GM19239 (cell line): ENCODE measurements at places on chromosomes 2 and 18.

GRCh38 chr2:71605173-71605641 lies 151.8 kb downstream of the DYSF start:
- no peak for DNase-seq

DNA sequence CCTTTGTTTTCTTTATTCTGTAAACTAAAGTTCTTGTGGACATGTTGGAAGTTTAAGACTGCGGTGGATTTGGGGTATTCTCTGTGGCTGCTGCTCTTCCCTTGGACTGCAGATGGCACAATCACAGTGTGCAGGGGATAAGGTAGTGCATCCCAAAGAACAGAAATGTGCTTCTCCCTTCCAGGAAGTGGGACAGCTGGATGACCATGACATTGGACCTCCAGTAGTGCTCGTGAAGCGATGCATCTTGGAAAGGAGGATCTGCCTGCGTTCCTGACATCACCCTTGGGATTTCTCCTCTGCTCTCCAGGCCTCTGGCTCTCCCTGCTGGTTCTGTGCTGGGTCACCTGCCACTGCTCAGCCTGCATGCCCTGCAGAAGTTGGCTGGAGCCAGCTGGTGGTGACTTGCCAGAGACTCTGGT lies 109.9 kb downstream of the SLC4A3 start:
- DNase-seq, result no peak

GRCh38 chr2:128485761-128486639 lies 167.3 kb upstream of the HS6ST1 start:
- DNase-seq, result no peak

GRCh38 chr2:100571668-100572067 lies 8.9 kb downstream of the PDCL3 start:
- no peak for DNase-seq

DNA sequence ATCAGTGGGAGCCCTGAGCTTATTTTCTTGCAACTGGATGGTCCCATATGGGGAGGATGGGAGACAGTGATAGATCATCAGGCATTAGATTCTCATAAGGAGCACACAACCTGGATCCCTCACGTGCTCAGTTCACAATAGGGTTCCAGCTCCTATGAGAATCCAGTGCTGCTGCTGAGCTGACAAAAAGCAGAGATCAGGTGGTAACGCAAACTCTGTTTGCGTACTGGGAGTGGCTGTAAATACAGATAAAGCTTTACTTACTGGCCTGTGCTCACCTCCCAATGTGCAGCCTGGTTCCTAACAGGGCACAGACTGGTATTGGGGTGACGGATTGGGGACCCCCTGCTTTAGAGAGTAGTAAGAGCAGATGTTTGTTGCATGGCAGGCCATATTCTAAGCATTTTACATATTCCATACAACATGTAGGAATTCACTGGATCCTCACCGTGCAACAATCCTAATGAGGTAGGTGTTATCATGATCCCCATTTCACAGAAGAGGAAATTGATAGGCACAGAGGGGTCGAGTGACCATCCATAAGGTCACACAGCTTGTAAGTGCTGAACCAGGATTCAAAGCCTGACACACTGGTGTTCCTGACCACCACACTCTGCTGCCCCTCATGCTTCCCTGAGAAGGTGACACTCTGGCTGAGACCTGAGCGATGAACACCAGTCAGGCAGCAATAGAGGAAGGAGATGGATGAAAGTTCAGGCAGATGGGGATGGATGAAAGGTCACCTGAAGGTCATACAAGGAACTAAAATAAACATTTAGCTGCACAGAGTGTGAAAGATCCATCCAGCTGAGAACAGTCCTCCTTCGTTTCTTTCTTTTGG lies 15.7 kb upstream of the MAT2A start:
- no peak for DNase-seq

DNA sequence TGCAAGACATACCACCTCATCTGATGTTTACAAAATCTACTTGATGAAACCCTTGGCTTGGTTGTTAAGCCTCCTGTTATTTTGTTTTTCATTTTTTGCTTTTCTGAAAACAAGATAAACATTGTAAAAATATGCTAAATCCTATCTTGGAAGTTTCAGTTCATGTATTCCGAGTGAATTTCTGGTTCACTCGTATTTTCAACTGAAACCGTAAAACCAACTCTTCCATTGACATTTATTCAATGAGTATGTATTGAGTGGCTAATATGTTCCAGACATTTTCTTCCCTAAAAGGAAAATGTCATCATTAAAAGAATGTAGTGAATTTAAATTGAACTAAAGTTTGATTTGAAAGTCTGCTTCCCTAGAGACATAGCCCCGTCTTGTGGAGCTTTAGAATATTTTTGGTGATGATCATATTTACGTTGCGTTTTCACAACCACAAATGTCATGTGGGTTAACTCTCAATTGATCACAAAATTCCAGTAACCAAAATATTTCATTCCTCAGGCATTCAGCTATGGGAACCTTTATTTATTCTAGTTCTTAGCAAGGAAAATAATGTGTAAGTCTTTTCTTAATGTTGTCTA lies 204.2 kb downstream of the MBD2 start:
- no peak for DNase-seq

DNA sequence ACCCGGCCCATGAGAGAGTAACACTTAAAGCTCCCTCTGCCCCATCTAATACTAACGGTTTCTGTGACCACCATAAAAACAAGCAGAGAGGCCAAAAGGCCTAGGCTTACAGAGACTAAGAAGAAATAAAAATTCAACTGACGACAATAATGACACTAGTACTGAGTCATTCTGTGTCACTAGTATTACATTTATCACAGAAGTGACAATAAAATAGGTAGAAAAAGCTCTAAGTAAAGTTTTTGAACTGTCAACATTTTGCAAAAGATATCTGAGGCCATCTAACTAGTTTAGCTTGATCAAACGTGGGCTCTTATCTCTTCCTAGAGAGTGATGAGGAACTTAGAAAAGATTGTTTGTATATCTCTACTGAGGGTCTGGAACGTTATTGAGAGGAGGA lies 35.6 kb downstream of the AP1S3 start:
- no peak for DNase-seq

GRCh38 chr2:74146929-74147726 lies 584 bp downstream of the BOLA3 start:
- no peak for DNase-seq

- DNase-seq, result no peak
These were observed 20.6 kb downstream of the LRRFIP1 start for GRCh38 chr2:237648016-237648381.

DNA sequence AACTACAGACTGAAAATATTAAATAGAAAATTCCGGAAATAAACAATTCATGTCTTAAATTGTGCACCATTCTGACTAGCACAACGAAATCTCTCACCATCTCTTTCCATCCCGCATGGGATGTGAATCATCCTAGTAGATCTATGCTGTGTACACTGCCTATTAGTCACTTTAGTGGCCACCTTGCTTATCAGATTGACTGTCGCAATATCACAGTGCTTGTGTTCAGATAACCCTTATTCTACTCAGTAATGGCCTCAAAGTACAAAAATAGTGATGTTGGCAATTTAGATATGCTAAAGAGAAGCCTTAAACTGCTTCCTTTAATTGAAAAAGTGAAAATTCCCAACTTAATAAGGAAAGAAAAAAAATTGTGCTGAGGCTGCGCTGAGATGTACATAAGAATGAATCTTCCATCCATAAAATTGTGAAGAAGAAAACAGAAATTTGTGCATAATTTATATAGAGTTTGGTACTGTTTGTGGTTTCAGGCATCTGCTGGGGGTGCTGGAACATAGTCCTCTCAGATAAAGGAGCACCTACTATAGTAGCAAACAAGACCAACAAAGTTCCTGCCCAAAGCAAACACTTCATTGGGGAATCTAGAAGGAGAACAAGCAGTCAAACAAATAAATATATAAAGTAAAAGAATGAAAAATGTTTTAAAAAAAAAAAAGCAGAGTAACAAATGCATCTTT lies 12.0 kb downstream of the PSMD1 start:
- no peak for DNase-seq

GRCh38 chr2:31168291-31168690 lies 30.1 kb upstream of the GALNT14 start:
- no peak for DNase-seq

DNA sequence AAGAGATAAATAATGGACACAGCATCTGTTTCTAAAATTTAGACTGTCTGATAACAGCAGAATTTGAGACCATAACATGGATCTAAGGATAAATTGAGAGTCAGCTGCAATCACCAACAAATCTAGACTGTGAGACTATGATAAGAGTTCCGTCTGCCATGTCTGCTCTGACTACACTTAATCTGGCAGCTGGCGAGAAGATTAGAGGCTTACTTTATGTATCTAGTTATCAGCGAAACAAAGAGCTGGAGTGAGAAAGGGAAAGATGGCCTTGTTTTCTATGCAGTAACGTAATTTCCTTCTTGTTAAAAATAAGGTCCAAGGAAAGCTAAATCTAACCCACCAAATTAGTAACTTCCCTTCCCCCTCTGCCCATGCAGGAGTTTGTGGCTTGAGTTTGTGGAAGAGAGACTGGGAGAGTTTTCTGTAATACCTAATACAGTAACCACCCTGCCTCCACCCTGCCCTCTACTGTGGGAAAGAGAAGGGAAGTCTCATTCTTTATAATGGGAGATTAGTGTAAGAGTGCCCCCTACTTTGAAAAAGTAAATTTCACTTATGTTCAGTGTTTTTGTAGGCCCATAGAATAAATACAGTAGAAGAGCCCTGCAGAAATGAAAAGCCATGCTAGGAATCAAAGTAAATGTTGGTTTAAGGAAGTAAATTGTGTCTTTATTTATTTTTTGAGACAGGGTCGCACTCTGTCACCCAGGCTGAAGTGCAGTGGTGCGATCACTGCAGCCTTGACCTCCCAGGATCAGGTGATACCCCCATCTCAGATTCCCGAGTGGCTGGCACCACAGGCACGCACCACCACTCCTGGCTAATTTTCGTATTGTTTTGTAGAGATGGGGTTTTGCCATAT lies 27.5 kb downstream of the EML4 start:
- DNase-seq, result no peak

DNA sequence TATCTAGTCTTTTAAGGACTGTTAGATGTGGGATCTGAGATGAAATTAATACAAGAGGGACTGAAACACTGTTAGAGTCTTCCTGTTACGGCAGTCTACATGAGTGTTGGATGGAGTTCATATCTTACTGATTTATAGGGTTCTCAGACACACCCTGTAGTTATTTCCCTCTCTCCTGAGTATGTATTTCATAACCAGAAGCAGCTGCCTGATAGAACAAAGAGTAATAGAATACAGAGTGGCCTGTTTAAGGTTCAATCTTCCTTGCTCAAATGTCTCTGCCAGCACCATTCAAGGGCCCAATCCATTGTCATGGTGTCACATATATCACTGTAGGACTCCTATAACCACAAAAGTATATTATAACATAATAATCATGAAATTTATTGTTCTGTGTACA lies 1229.1 kb upstream of the ACVR2A start:
- no peak for DNase-seq

DNA sequence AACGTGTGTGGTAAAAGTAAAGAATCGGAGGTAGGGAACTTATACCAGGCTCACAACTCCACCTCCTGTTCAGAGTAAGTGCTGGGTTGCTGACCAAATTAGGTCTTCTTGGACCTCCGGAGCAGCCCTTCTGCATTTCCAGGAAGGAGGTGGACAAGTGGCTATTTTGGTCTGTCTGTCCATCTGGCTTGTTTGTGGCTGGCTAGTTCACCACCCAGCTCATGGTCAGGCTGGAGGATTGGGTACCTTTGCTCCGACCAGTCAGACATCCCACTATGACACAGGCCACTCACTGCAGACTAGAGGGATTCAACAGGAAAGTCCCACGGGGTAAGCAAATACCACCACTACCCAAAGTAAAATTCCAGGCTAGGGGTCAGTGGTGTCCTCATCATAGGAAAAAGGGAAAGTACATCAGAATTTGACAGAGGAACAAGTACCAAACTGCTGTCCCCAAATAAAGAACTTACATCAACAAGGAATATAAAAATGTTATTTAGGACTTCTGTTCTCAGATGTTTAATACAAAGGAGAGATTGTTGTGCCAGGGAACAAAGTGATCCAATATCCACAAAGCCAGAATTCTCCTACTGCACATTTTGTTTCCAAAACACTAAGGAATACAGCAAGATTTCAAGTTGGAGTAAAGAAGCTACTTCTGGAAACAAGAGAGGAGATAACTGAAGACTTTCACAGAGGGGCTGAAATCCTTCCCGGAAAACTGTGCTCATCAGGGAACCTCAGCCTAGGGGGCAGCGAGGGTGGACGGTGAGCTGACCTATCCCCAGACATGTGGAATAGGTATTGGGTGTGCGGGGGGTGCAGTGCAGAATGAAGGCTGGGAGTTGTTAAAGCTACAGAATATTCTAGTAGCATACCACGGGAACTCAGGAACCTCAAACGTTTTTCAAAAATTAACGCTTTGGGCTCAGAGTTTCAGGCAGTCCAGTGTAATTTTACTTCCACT lies 56.9 kb downstream of the BCL2 start:
- no peak for DNase-seq

- no peak for DNase-seq
These were observed 54.4 kb downstream of the DOK6 start for GRCh38 chr18:69455125-69455524.

DNA sequence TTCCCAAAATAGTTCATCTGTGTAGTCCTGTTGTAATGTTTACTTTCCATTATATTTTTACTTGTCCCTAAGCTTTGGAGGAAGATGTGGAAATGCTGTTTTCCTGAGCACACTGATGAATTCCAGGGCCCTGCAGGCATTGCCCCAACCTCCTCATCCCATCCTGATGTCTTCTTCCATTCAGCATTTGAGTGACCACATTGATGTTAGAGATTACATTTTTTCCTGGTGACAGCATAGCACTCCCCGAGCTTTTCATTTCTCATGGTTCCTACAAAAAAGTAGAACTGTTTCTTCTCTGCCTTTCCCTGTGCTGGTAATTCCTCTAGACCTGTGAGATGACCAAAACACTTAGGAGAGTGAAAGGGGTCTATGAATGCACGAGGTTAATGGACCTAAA lies 4.8 kb downstream of the IL36A start:
- no peak for DNase-seq

- no peak for DNase-seq
These were observed 5.2 kb downstream of the CNDP2 start for GRCh38 chr18:74501386-74501785.

- DNase-seq, result no peak
These were observed 16.6 kb downstream of the KCTD1 start for GRCh38 chr18:26531605-26532298.

- DNase-seq, result no peak
These were observed 8.2 kb downstream of the TWIST2 start for GRCh38 chr2:238855891-238856580.

- no peak for DNase-seq
These were observed 331.0 kb downstream of the METTL4 start for GRCh38 chr18:2240311-2240705.
